ENCODE measurements at places on chromosomes 6 and 20.

- H3K27me3 ChIP-seq = peaks cover 46% of the 10 kb centered on the region
- H3K27ac ChIP-seq = no peak overlapping the region
- H3K4me3 ChIP-seq = no peak overlapping the region
- no peaks in the 10 kb centered on the region for H3K4me1 ChIP-seq
- no peaks in the 10 kb centered on the region for H3K36me3 ChIP-seq
These were observed 10.0 kb upstream of the RIPOR3 start for GRCh38 chr20:50701041-50701963.

DNA sequence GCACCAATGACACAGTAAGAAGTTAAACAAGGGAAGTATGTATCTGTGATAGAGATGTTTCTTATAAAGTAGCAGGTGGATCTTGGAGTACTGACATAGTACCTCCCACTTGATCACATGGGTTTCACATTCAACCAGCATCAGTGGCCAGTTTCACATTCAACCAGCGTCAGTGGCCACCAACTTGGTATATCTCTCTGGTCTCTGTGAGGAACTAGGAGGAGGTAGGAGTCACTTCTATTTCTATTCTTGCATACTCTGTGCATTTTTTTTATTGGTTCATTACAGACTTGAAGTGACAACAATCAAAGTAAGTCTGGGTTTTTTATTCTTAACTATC is 200.3 kb upstream of the SIM1 start:
- no peaks in the 10 kb centered on the region for H3K4me1 ChIP-seq
- no peak overlapping the region for H3K4me3 ChIP-seq
- H3K27me3 ChIP-seq = no peaks in the 10 kb centered on the region
- no peak for DNase-seq
- no peaks in the 10 kb centered on the region for H3K36me3 ChIP-seq

- no peak for DNase-seq
- no peaks in the 10 kb centered on the region for H3K4me1 ChIP-seq
- no peaks in the 10 kb centered on the region for H3K36me3 ChIP-seq
- peaks cover 3% of the 10 kb centered on the region for H3K27me3 ChIP-seq
- H3K4me3 ChIP-seq = no peak overlapping the region
These were observed 367.6 kb downstream of the THBS2 start for GRCh38 chr6:168885751-168886742.

DNA sequence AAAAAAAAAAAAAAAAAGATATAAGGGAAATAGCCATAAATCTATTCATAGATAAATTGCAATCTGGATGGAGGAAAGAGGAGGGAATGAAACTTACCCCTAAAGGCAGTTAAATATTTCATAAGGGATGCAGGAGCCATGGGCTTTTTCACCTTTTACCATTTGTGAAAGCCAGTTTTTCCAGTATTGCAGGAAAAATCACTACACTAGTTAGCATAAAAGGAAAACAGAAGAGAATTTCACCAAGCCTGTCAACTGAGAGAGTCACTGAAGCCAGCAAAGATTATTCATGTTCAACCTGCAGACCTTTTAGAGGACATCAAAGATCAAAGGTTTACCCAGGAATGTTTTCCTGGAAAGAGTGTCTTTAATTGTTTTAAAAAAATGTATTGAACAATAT is 969.7 kb downstream of the KIF16B start:
- H3K4me3 ChIP-seq = no peak overlapping the region
- no peaks in the 10 kb centered on the region for H3K36me3 ChIP-seq
- H3K27me3 ChIP-seq = no peaks in the 10 kb centered on the region
- H3K27ac ChIP-seq = no peak overlapping the region
- DNase-seq = no peak
- H3K4me1 ChIP-seq = no peaks in the 10 kb centered on the region

GRCh38 chr6:106787327-106788196 is 158.2 kb downstream of the QRSL1 start:
- no peak for DNase-seq
- peaks cover 3% of the 10 kb centered on the region for H3K4me1 ChIP-seq
- no peak overlapping the region for H3K4me3 ChIP-seq
- H3K27ac ChIP-seq = no peak overlapping the region
- no peaks in the 10 kb centered on the region for H3K36me3 ChIP-seq

DNA sequence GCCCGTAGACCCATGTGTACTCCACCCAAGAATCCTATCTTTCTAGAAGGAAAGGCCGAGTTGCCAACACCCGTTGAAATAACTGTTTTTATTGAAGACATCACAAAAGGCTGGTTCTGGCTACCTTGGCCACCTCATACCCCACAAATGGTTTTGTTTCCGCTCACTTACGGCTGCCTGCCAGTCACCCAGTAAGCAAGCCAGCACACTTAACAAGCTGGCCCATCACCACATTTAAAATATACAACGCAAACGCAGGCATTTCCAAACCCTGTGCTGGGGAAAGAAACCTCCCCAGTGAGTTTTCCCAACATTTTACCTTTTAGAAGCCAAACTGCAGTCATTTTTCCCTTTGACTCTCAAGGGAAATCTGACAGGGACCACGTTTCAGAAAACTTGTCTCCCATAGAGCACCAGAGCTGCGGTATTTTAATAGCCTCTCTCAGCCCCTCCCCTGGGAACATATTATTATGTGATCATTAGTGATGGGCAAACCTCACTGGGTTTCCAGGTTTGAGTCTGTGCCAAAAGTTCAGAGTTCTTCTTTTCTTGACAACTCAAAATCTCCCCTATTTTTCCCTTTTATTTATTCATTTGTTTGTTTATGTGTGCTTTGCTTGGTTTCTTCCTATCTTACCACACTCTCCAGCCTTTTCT is 36.7 kb upstream of the BMP2 start:
- H3K27ac ChIP-seq = no peak overlapping the region
- H3K4me3 ChIP-seq = no peak overlapping the region
- no peaks in the 10 kb centered on the region for H3K27me3 ChIP-seq
- no peak for DNase-seq

- peak; percentile 57 for DNase-seq
- peaks cover 4% of the 10 kb centered on the region for H3K4me1 ChIP-seq
- no peaks in the 10 kb centered on the region for H3K36me3 ChIP-seq
- peak overlapping the region; percentile 91 for H3K4me3 ChIP-seq
- peak overlapping the region; percentile 88 for H3K27ac ChIP-seq
These were observed 744 bp downstream of the RAB23 start for GRCh38 chr6:57221191-57221935.

DNA sequence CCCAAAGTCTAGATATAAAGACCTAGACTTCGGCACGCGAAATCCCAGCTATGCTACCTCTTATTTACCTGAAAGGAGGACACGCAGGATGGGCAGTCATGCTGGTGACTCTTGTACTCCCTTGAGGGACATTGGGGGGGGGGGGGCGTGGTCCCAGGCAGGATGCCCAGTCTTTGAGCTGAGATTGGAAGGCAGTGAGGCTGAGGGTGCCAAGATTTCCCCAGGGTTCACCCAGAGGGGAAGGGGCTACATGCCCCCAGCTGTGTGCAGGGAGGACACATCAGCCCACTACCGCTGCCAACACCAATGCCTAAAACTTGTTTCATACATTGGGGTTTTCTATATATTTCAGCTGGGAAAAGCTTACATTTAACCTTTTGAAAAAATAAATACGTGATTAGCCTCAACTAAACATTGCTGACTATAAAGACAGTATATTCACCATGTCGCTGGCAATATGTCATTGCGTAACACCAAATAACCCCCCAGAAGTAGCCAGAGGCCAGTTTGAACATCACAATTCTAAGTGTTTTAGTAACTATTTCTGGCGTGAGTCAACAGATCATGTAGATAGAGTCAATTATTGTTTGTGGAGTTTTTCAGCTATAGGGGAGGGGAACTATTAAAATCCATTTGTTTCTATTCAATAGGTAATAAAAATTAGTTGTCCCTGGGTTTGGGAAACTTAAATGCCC is 21.6 kb downstream of the MGME1 start:
- H3K27me3 ChIP-seq = no peaks in the 10 kb centered on the region
- H3K27ac ChIP-seq = no peak overlapping the region
- H3K36me3 ChIP-seq = peaks cover 10% of the 10 kb centered on the region
- no peak for DNase-seq
- H3K4me1 ChIP-seq = no peaks in the 10 kb centered on the region
- H3K4me3 ChIP-seq = no peak overlapping the region

DNA sequence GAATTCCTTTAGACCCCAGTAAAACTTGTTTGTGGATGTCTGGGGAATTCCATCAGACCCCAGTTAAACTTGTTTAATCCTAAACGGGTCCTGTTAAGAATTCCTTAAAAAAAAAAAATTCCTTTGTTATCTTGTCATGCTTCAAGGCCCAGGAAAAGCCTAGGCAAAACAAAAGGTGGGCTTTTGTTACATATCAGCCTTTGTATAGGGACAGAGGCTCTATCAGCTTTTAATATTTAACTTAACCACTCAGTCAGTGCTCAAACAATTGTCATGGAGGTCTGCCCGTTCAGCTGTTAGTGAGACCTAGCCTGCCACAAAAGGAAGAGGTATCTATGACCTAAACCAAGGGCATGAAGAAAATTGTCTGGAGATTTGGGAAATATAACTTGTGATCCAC is 53.1 kb downstream of the SLC22A1 start:
- no peaks in the 10 kb centered on the region for H3K4me1 ChIP-seq
- H3K4me3 ChIP-seq = no peak overlapping the region
- H3K36me3 ChIP-seq = no peaks in the 10 kb centered on the region
- no peak overlapping the region for H3K27ac ChIP-seq
- no peak for DNase-seq

GRCh38 chr6:43011207-43011606 is 2.5 kb downstream of the MEA1 start:
- DNase-seq = no peak
- H3K36me3 ChIP-seq = peaks cover 72% of the 10 kb centered on the region
- no peak overlapping the region for H3K4me3 ChIP-seq
- H3K27ac ChIP-seq = no peak overlapping the region
- peaks cover 3% of the 10 kb centered on the region for H3K4me1 ChIP-seq
- no peaks in the 10 kb centered on the region for H3K27me3 ChIP-seq

GRCh38 chr6:111486921-111487320 is 3.9 kb upstream of the REV3L start:
- no peaks in the 10 kb centered on the region for H3K4me1 ChIP-seq
- no peak overlapping the region for H3K4me3 ChIP-seq
- H3K27ac ChIP-seq = no peak overlapping the region
- no peaks in the 10 kb centered on the region for H3K36me3 ChIP-seq

DNA sequence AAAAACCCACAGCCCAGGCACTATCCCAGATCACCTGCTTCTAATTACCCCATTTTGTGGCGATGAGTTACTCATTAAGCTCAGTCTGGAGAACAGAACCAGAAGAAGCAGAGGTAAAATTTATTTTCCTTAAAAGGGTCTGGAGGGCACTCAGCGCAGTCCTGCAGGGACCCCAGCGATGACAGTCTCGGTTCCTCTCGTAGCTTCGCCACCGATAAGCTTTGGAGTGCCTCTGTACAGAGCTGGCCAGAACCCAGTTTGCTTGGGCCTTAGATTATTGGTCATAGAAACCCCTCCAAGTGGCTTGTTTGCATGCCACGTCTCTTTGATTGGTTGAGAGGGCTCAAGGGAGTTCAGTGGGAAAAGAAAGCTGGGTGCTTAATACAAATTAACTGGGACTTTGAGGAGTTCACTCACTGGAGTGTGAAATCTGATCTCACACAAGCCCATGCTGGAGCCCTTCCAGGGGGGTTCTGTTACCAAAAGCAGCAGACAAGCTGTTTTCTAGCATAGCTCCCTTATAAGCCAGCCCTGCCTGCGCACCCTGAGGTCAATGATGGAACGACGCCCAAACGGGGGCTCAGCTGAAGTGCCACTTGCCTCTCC is 158.5 kb upstream of the ARID1B start:
- peak; percentile 8 for DNase-seq
- H3K4me3 ChIP-seq = no peak overlapping the region
- no peaks in the 10 kb centered on the region for H3K27me3 ChIP-seq
- no peaks in the 10 kb centered on the region for H3K36me3 ChIP-seq
- H3K4me1 ChIP-seq = no peaks in the 10 kb centered on the region

- H3K4me1 ChIP-seq = peaks cover 4% of the 10 kb centered on the region
- no peak for DNase-seq
- H3K36me3 ChIP-seq = no peaks in the 10 kb centered on the region
- no peaks in the 10 kb centered on the region for H3K27me3 ChIP-seq
- H3K27ac ChIP-seq = no peak overlapping the region
These were observed 93.0 kb downstream of the ADTRP start for GRCh38 chr6:11685481-11686093.

DNA sequence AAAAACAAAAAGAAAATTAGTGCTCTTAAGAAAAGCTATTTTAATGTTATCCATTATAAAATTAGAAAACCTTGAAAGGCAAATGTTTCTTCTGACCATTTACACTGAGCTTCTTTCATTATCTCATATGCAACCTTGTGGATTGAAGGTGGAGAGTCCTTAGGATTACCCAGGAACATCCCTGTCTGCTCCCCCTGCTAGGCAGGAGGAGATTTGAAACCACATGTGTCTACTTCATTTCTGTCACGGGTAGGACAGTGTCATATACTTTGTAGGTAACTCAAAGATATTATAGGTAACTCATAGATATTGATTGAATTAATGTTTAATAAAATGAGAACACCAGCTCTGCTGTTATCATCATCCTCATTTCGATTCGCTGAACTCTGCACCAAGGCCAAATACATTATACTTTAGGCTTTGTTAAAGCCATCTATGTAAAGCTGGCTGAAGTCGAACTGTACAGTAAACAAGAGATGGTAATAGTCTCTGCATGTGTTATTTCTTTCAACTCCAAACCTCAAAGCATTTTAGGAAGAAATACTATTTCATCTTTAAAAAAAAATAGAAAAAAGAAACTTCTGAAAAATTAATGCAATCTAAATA is 49.5 kb downstream of the HDAC2 start:
- peaks cover 3% of the 10 kb centered on the region for H3K4me1 ChIP-seq
- no peak overlapping the region for H3K4me3 ChIP-seq
- H3K27me3 ChIP-seq = no peaks in the 10 kb centered on the region
- no peak overlapping the region for H3K27ac ChIP-seq
- no peaks in the 10 kb centered on the region for H3K36me3 ChIP-seq

- no peaks in the 10 kb centered on the region for H3K27me3 ChIP-seq
- peak overlapping the region; percentile 95 for H3K27ac ChIP-seq
- H3K4me1 ChIP-seq = peaks cover 19% of the 10 kb centered on the region
- no peak overlapping the region for H3K4me3 ChIP-seq
- H3K36me3 ChIP-seq = no peaks in the 10 kb centered on the region
These were observed 2.7 kb upstream of the TRERF1 start for GRCh38 chr6:42454428-42454791.
